Fibroblast of lung (primary cell): ENCODE measurements at places on chromosomes 6 and 20.

- DNase-seq = no peak
Observed at GRCh38 chr20:35674921-35675320, 10.2 kb upstream of the CPNE1 start.

GRCh38 chr6:45741437-45742171 lies 274.1 kb downstream of the CLIC5 start:
- DNase-seq = peak; percentile 36

DNA sequence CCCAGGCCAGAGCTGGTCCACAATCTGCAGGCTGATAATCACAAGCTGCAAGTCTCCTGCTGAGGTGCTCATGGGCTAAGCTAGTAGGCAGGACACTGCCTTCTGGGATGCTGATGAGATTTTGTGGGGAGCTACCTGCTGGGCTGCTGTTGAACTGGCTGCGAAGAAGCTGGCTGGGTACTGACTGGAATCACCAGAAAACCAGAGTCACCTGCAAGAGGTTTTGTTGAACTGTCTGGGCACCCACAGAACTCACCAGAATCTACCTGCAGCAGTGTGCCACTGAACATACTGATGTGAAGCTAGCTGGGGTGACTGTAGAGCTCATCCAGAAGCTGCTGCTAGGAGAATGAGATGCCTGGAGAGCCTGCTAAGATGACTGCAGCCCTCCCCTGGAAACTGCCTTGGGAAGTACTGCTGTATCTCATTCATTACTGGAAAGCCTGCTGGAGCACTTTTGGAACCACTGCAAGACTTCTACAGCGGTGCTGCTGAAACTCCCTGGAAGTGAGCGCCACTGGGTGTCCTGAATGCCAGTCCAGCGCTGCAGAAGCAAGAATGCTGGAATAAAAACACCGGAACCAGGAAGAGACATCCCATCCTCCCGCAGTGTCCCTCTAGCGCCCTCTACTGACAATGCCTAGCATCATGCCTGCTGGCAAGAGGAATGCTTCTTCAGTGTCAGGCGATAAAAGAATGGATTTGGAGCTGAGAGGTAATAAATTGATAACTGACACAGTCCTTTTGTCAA lies 64.9 kb upstream of the ARHGAP18 start:
- DNase-seq = peak; percentile 85

- DNase-seq = no peak
Observed at GRCh38 chr6:154498340-154498934, 12.0 kb downstream of the CNKSR3 start.

- peak; percentile 85 for DNase-seq
Observed at GRCh38 chr6:11575408-11576033, 38.0 kb downstream of the TMEM170B start.

DNA sequence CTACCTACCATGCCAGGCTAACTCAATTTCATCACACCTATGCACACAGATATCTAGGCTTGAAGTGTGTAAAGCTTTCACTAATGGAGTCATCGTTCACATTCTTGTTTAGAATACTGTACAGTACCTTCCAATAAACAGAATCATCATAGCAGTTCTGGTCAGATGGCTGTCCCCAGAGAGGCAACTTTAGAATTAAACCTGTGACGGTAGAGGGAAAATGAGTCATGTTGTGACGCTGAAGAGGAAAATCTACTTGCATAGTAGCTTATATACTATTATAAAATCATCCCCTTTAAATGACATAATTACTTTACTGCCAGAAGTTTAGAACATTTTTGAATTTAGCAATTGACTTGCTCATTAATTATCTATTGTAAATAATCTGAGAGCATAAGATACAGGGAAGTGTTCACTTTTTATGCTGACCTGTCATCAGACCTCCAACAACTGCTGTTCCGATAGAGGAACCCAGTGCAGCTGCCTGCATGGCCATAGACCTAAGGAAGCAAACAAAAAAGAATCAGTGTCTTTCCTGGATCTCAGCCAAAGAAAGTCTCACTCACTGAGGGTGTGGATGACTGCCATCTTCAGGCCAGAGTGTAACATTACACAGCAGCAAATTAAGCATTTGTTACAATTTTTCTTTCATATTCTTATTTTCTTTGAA lies 29.8 kb downstream of the RHAG start:
- DNase-seq = peak; percentile 70

DNA sequence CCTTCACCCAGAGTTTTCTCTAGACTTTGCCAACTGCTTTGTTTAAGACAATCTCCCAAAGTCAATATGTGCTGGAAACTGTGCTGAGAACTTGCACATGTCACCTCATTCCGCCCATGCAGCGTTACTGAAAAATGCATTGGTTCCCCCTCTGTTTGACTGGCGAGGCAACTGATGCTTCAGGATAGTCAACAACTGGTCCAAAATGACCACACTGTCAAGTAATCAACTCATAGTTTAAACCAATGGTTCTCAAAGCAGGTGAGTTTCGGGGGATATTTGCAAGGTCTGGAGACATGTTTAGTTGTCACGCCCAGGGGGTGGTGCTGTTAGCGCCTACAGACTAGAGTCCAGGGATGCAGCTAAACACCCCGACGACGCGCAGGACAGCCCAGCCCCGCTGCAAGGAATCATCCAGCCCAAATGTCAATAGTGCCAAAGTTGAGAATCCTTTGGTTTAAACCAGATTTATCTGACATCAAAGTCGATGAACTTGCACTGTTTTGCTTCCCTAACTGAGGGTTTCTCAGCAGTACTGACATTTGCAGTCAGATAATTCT lies 170.0 kb downstream of the ZNF217 start:
- DNase-seq = no peak

GRCh38 chr6:127458817-127459216 lies 372 bp downstream of the KIAA0408 start:
- peak; percentile 38 for DNase-seq

- peak; percentile 81 for DNase-seq
Observed at GRCh38 chr20:23061734-23062561, 12.5 kb upstream of the THBD start.

DNA sequence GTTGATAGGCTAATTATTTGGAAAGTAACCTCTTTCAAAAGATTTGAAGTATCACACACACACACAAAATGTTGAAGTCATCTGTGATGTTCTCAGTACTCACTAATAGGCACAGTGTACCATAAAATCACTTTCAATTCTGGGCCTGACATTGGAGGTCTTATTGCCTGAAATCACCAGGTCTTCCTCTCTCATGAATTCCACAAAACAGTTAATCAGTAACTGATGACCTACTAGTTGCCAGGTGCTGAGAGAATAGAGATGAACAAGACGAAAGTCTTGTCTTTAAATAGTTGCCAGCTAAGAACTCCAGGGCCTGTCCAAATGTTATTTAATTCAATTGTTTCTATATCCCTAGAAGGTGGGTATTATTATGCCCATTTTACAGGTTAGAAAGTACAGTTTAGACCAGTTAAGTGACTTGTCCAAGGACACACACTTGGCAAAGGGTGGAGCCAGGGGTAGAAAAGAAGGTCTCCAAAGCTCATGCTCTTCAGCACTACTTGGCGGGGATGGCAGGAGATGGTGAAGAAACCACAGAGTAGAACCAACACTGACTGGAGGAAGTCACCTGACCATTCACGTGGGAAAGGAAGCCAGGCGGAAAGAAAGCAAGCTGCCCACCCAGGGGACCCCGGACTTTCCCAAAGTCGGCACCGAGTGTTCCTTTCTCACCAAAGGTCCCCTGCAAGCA lies 116.4 kb downstream of the KIF6 start:
- DNase-seq = no peak

- DNase-seq = no peak
Observed at GRCh38 chr6:127094791-127095190, 23.7 kb upstream of the RSPO3 start.

GRCh38 chr20:32872266-32872665 lies 13.5 kb downstream of the EFCAB8 start:
- DNase-seq = no peak

DNA sequence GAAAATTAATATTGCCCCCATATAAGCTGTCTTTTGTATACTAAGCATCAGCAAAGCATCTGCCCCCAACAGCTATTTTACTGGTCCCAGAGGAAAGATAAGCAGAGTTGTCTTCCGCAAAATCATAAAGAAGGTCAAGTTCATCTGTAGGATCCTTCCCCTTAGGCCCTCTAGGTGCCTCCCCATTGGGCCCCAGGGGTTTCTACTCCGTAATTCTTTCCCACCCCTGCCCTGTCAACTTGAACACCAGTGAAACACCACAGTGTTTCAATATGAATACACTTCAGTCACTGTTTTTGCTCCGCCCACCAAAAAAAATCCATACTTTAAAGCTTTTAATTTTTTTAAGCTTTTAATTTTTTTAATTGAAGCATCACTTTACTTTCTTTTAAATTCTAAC lies 159.2 kb downstream of the ATXN1 start:
- DNase-seq = no peak

- no peak for DNase-seq
Observed at GRCh38 chr6:70537266-70537665, 29.5 kb upstream of the SDHAF4 start.

- DNase-seq = peak; percentile 72
Observed at GRCh38 chr20:52410182-52410647, 218.6 kb upstream of the ZFP64 start.

DNA sequence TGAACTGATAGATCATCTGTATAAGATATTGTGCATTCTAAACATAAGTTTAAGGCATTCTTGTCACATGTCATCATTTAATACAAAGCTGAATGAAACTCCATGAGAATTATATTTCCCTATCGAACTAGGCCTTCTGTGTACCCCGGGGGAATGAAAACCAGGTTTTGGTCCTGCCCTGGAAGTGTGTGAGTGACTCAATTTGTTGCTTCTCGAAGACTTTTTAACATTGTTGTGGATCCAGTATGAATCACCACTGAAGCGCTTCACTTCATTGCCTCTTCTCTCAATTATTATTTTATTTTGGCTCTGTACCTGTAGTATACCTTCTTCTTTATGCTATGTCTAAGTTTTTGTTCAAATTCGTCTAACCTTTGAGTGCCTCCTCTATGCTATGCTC lies 150.8 kb downstream of the GRIK2 start:
- DNase-seq = peak; percentile 44

GRCh38 chr6:169542491-169542890 lies 159.3 kb downstream of the WDR27 start:
- DNase-seq = peak; percentile 35

- no peak for DNase-seq
Observed at GRCh38 chr20:50381771-50382593, 128.2 kb upstream of the PTPN1 start.

- peak; percentile 92 for DNase-seq
Observed at GRCh38 chr6:52512199-52512598, 64.7 kb downstream of the TRAM2 start.

- DNase-seq = peak; percentile 25
Observed at GRCh38 chr6:7922596-7922995, 12.0 kb upstream of the TXNDC5 start.

DNA sequence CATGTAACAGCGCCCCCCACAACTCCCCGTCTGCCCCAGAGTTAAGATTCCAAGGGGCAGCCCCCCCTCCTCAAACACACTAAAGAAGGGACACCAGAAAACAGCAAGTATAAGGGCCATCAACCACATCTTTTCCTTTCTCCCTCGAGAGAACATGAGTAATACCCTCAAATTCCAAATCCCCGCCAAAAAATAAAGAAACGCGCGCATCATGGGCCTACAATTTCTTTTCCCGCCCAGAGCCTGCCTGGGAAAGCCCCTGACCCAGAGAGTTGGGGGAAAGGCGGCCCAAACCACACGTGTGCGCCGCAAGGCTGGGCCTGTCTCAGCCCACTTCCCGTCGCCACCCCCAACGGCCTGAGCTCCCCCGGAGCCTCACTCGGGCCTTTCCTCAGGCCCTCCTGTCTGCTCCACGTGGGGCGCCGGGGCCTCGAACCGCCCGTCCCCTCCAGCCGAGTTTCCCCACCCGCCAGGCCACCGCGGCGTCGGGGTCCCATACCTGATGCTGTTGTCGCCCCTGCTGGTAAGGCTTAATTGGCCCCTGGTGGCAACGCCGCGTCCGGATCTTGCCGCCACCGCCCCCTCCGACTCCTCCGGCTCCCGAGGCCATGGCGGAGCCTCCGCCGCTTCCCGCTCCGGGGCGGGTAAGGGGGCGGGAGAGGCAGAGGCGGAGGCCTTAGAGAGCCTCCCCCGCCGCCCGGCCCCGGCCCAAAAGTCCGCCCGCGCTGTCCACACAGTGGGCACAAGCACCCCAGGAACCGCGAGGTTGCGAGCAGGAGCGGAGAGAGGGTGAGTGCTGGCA lies 746 bp downstream of the NUP153 start:
- peak; percentile 74 for DNase-seq

GRCh38 chr6:109073344-109074132 lies 21.1 kb downstream of the SESN1 start:
- peak; percentile 53 for DNase-seq

DNA sequence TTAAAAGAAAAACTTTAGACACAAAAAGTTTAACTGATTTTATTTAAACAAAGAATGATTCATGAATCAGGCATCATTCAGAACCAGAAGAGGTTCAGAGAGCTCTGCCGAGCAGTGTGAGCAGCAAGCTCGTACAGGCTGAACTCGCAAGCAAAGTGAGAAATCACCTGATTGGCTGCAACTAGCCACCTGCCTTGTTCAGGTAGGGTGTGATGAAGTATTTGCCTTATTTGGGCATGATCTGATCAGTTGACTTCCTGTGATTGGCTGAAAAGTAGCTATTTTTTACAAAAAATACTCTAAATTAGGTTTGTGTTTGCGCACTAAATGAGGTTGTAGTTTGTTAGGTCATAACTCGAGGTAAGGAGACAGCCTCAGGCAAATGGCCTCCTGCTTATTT lies 80.7 kb downstream of the HIVEP1 start:
- DNase-seq = no peak

DNA sequence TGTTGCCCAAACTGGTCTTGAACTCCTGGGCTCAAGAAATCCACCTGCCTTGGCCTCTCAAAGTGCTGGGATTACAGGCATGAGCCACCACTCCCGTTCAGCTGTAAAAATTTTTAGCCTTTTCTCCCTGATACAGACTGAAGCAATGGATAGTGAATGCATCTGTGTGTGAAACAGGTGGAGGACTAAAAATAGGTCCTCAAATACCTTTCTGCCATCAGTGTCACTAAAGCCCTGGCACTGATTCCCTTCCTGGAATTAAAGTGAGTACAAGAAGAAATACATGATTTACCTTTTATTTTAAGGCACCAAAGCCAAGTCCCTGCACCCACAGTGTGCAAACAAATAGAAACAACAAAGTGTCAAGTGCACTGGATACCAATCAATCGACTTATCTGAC lies 25.1 kb downstream of the TULP4 start:
- no peak for DNase-seq

DNA sequence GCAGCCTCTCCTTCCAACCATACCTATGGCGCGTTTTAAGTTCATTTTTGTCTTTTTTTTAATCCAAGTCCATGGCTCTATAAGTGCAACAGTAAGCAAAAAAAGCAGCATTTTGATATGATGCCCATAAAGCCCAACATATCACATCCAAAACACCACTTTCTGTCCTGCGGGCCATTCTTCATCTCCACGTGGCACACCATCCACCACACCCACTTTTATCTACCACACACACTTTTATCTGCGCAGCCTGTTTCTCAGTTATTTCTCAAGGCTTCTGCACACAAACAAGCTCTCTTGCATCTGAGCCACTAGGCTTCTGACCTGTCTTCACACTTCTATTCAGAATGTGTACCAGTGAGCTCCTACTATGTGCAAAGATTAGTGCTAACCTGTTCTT lies 5.3 kb downstream of the GCLC start:
- DNase-seq = no peak

GRCh38 chr20:63934271-63935068 lies 21.7 kb downstream of the UCKL1 start:
- DNase-seq = no peak
